Sigmoid colon (tissue), 7 donors: ENCODE measurements at places on chromosomes 13 and 19. TPM values are rescaled to one million over a fixed set of nuclear protein-coding genes. Genes with fewer than 3 reads are reported as not detected.

TFDP1 gene
- total RNA-seq, result 32.3 TPM

CDC42EP5 gene
- total RNA-seq, result 12.8 TPM

PRX gene
- total RNA-seq, result 8.6 TPM

CLASRP gene
- total RNA-seq, result 81.9 TPM

PRKCG gene
- total RNA-seq, result not detected

FCGBP gene
- total RNA-seq, result 8.6 TPM

KCNRG gene
- not detected for total RNA-seq

ZNF284 gene
- 1.8 TPM for total RNA-seq

DNA sequence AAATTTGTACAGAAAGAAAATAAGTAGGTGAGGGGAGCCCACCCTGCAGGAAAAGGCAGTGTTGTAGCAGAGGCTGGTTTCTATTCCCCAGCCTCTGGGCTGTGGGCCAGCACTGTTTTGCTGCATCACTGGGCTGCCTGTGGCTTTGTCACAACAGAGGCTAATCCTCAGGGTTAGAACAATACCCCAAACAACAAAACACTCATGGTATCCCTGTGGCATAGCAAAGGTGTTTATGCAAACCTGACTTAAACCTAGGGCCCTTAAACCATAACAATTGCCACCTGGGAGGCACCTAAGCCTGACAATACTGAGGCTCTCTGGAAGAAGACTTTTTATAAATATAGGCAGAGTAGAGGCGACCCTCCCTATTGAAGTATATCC, 314.7 kb downstream of the OLFM4 start:
- DNase-seq, result no peak

DNA sequence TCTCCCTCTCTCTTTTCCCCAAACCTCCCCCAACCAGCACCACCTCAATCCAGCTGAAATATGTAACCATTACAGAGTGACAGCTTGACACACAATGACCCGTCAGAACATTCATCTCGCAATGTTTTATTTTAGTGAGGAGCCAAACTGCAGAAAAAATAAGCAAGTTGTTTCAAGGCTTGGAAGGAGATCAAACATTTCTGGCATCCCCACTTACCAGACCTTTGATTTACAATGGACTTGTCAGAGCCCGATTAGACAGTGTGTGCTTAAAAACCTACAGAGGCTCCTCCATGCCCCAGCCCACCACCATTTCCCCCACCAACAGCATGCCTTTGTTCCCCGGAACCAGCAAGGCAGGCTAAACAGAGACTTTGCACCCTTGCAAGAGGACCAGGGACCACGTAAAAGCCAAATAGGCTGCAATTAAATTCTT, 382.8 kb upstream of the ZNF507 start:
- no peak for DNase-seq

DNA sequence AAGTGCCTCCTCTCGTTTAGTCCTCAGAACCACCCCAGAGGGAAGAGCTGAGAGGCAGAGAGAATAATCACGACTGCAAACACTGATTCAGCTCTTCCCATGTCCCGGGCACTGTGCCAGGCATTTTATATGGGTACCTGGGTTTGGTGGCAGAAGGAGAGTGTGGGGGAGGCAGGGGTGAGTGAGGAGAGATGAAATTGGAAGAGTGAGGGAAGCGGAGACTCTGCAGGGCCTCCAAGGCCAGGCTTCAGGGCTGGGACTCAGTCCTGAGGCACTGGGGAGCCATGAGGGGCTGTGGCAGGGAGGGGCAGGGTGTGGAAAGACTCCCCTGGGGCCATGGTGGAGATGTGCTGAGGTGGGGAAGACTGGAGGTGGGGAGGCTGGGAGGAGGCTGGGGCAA, 8.7 kb downstream of the SYNGR4 start:
- no peak for DNase-seq

- no peak for DNase-seq
Observed at GRCh38 chr13:67509018-67509417, 278.9 kb upstream of the PCDH9 start.

- DNase-seq, result peak; percentile 57
Observed at GRCh38 chr13:79722885-79723445, 242.0 kb downstream of the NDFIP2 start.

DNA sequence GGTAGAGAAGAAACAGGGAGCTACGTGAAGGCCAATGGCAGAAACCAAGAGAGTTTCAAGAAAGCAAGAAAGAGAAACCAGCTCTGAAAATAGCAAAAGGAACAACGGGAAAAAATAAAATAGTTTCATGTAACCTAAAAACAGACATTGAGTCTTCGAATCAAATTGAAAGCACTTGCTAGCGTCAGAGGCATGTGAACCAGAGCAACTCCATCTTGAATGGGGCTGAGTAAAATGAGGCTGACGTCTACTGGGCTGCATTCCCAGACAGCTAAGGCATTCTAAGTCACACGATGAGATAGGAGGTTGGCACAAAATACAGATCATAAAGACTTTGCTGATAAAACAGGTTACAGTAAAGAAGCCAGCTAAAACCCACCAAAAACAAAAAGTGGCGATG, 7.3 kb upstream of the PMIS2 start:
- DNase-seq, result no peak

DNA sequence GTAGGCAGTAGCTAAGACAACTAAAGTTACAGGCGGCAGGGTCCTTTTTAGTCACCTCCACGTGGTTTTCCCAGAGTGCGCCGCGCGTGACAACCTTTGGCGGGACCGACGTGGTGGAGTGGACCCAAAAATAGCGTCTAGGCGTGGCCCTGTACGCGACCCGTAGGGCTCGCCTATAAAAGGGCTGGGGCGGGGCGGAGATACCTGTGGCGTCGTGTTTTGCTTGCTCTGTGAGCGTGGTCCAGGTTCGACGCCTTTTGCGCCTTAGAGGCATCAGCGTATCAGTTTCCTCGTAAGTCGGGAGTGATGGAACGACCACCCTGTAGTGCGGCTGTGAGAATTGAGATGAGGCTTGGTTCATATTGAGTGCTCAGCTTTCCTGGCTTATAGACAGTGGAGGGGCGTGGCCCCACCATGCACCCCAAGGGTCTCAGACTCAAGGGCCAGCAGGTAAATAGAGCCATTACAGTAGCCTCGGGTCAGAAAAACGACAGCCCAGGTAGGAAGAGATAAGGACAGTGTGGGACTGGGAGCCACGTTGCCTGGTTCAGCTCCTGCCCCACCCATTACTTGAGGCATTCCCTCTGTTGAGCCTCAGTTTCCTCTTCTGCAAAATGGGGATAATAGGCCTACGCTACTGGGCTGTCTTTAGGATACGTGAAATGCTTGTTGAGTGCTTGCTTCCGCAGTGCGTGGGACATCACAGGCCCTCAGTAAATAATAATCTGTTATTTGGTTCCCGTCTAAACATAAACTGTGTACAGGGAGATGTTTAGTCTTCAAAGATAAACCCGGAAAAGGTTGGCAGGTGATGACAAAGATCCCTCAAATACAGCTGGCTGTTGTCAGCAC, 693 bp upstream of the TMED1 start:
- DNase-seq, result peak; percentile 94

GRCh38 chr13:95246292-95247082, 54.8 kb downstream of the ABCC4 start:
- DNase-seq, result no peak

- DNase-seq, result no peak
Observed at GRCh38 chr19:873561-874041, 14.1 kb downstream of the CFD start.

- no peak for DNase-seq
Observed at GRCh38 chr13:88066847-88067246, 395.7 kb downstream of the SLITRK5 start.

GRCh38 chr13:58495668-58496067, 864.1 kb downstream of the PCDH17 start:
- no peak for DNase-seq

- DNase-seq, result no peak
Observed at GRCh38 chr13:52924289-52925148, 76.1 kb upstream of the PCDH8 start.

DNA sequence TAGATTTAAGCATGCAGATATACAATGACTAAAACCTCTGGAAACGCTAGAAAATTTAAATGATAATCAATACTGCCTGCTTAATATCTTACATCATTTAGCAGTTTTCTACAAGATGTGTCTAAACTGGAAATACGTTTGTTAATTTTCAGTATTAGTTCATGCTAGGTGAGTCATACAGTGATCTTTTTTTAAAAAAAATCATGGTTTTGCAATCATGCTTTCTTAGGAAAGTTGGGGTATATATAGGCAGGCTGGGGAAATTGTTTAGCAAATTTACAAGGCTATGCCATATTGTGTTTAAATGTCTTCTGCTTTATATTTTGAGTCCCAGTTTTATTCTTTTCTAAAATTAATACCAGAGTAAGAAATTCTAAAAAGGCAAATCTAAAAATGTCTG, 245.4 kb upstream of the SPRY2 start:
- no peak for DNase-seq

DNA sequence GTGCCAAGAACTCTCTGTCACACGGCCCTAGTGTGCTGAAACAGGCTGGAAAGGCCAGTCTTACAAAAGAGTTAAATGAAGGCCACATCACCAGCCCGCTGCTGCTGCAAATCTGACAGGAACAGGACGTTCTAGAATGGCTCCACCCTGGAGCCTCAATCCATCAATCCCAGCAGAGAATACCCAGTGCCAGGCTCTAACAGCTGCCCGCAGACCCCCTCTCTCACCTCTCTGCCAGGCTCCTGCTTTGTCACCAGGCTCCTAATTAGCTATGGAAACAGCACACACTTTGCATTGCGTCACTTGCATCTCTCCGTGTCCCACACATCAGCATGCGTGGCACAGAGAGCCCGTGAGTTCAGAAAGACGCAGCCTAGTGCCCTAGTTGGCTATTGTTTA, 314.1 kb downstream of the FOXO1 start:
- DNase-seq, result peak; percentile 83
